Cortex of kidney (tissue), 1 donor: ENCODE measurements at places on chromosomes 7 and 10.

DNA sequence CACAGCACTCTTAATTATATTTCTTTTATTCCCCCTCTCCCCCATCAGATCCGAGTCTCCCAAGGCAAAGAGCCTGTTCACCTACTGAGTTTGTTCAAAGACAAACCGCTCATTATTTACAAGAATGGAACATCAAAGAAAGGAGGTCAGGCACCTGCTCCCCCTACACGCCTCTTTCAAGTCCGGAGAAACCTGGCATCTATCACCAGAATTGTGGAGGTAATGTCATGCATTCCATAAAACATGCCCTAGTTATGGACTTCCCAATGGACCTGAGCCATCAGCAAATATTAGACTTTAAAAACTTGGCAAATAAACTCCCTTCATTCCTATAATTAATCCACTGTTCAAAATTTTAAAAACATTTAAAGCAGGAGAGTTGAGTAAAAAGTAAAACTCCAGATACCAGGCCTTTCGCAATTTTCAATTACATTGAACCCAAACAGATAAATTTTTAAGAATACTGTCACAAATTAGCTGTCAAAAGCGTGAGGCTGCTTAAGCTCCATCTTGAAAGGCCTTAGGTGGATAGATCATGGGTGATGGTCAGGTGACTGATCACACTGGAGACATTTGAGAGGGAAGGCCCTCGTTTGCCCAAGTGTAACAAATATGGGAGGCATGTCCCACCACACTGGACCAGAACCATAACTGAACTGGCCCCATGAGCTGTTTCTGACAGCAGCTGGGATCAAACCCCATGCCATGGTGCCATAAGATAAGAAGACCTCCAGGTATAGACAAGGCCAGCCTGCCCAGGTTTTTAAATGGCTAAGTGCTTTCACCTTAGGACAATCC is 46.9 kb upstream of the ARL4A start:
- DNase-seq: no peak

DNA sequence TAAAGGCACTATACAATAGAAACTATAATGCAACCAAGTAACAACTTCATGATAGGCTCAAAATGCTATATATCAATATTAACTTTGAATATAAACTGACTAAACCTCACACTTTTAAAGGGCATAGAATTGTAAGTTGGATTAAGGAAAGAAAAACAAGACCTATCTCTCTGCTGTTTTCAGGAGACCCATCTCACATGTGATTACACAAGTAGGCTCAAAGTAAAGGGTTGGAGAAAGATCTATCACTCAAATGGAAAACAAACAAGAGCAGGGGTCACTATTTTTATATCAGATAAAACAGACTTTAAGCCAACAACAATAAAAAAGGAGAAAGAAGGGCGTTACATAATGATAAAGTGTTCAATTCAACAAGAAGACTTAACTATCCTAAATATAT is 155.5 kb downstream of the CDK14 start:
- no peak for DNase-seq

- no peak for DNase-seq
These were observed 158.9 kb upstream of the GPR26 start for GRCh38 chr10:123507298-123507697.

GRCh38 chr10:35927341-35927740 is 285.2 kb upstream of the FZD8 start:
- no peak for DNase-seq

- no peak for DNase-seq
These were observed 286 bp downstream of the SP8 start for GRCh38 chr7:20786421-20786778.

DNA sequence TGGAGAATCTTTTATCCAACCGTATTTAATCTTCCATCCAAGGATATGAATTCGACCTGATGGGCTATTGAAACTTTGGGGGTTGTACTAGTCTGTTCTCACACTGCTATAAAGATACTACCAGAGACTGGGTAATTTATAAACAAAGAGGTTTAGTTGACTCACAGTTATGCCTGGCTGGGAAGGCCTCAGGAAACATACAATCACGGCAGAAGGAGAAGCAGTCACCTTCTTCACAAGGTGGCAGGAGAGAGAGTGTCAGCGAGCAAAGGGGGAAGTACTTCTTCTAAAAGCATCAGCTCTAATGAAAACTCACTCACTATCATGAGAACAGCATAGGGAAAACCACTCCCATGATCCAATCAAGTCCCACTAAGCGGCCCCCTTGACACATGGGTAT is 43.8 kb downstream of the EPDR1 start:
- no peak for DNase-seq

GRCh38 chr7:133702078-133702477 is 425.1 kb upstream of the LRGUK start:
- DNase-seq: no peak

GRCh38 chr7:18597754-18598153 is 102.2 kb downstream of the HDAC9 start:
- no peak for DNase-seq

- DNase-seq: no peak
These were observed 2.1 kb downstream of the ENTPD7 start for GRCh38 chr10:99661377-99661763.

GRCh38 chr7:151844071-151844824 is 32.7 kb downstream of the PRKAG2 start:
- DNase-seq: no peak
